ENCODE measurements at places on chromosomes 3 and 15. TPM values are rescaled to one million over a fixed set of nuclear protein-coding genes. Genes with fewer than 3 reads are reported as not detected.

SEMA3B gene
- 34.8 TPM for total RNA-seq

LMOD3 gene
- total RNA-seq = 0.12 TPM

- DNase-seq = no peak
Observed at GRCh38 chr3:129282727-129283327, 4.2 kb downstream of the HMCES start.

DNA sequence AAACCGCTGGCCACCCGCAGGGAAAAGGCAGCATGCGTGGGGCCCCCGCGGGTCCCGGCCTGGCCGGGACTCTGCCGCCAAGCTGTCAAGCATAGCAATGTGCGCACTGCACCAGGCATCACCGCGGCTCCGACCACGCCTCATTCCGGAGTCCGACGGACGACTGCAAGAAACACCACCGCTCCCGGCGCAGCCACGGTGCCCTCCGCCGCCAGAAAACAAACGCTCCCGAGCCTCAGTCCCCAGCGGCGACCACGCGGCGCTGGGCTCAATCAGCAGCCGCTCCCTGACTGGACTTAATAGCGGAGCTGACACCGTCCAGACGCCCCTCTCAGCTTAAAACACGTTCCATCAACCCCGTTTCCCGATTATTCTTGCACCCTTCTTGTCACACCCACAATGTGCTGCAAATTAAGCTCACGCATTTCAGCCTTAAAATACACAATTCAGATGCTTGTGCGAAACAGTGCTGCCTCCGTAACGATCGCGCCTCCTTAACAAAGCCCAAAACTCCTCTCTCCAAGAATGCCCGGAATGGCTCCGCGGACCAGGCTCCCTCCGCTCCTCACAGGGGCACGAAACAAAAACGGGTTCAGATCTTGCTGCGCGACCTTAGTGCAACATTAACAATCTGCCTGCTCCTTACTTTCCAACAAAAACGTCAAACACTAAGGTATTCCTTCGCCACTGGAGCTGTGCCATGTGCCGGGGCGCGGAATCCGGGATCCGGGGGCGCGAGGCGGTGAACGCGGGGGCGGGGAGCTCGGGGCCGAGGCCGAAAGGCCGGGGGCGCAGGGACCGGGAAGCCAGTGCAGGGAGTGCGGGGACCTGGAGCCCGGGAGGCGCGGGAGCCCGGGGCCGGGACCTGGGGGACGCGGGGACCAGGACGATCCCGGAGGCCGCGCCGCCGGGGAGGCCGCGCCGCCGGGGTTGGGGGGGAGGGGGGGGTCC is 655 bp downstream of the CYFIP1 start:
- DNase-seq = peak; percentile 78

DNA sequence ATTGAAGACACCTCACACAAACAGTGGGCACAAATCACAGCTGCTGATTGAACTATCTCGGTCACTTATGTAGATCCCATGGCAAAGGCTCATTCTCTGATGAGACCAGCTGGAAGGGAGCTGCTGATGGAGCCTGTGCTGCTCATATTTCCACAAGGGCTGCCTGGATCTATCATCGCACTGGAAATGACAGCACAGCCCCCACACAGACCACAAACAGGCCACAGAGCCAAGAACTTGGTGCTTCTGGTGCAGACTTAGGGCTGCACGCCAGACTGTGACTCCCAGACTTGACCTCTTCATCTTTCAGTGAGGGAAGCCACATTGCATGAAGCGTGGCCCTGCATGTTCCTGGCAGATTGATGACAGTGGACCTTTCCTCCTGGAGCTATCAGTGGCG is 197.6 kb downstream of the MINAR1 start:
- DNase-seq = no peak
